Stimulated activated CD4-positive, alpha-beta T cell treated with anti-CD3 and anti-CD28 coated beads, TNF-alpha, amount 100 ng/mL, for 24 hours (primary cell): ENCODE measurements at places on chromosomes 2 and 18.
A peak's percentile ranks its signal among the peaks of the same experiment; 100 is the strongest.

DNA sequence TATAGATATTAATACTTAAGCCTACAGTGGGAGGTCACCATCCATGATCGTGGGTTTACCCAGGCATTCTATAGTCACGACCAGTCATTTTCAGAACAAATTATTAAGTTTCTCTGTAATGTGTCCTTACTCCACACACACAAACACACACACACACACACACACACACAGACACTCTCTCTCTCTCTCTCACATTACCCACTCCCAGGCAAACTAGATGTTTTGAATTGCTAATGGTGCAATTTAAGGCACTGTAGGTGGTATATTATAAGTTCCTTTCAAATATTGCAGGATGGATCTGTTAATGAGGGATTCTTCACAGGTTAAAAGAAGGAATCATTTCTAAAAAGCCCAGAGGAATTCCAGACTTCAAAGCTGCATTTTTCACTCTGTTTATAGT, 657.8 kb downstream of the MBD2 start:
- DNase-seq = no peak

GRCh38 chr2:49807689-49808088, 653.4 kb upstream of the FSHR start:
- no peak for DNase-seq

GRCh38 chr2:43818761-43819160, 19.9 kb downstream of the ABCG5 start:
- DNase-seq = peak; percentile 14

DNA sequence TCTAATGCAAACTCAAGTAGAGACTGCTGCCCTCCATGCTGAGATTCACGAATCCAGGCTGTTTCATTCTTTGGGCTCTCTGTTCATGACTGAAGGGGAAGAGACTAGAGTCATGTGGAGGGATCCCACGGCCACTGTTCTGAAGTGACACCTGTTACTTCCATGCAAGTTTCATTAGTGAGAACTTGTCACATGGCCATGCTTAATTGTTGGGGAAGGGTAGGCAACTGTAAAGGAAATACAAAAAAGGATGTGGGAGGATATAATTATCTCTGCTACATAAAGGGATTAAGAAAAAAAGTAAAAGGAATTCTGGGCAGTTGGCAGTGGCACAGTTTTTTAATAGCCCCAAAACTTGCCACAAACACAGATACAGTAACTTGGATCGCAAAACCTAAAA, 28.0 kb upstream of the PSME4 start:
- DNase-seq = no peak

- no peak for DNase-seq
Measured at GRCh38 chr2:236165842-236166795, 2.1 kb downstream of the GBX2 start.

- no peak for DNase-seq
Measured at GRCh38 chr2:169073963-169074751, 4.8 kb downstream of the DHRS9 start.

DNA sequence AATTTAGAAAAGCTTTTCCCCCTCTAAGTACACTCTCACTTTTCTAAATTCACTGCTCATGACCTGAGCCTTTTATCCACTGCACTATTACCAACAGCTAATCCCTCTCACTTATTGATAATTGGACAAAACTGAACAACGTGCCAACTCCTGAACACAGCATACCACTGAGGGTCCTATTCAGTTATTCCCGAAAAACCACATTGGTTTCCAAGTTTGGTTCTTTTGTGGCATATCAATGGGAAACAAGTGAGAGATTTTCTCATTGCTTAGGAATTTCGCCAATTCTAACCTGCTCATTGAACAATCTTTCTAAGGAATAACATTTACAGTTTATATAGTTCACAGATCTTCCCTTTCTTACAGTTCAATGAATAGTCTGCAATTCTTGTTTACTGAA, 977.4 kb downstream of the TMEM182 start:
- no peak for DNase-seq

GRCh38 chr2:241499146-241499965, 9.0 kb downstream of the STK25 start:
- no peak for DNase-seq

GRCh38 chr18:32368991-32369390, 101.7 kb downstream of the GAREM1 start:
- DNase-seq = no peak

- DNase-seq = no peak
Measured at GRCh38 chr2:149261692-149262091, 68.7 kb upstream of the LYPD6 start.

GRCh38 chr18:56252456-56252855, 385.9 kb downstream of the TXNL1 start:
- no peak for DNase-seq

- no peak for DNase-seq
Measured at GRCh38 chr2:241568726-241569125, 10.2 kb downstream of the BOK start.

GRCh38 chr2:171318463-171318934, 115.3 kb downstream of the METTL8 start:
- no peak for DNase-seq

DNA sequence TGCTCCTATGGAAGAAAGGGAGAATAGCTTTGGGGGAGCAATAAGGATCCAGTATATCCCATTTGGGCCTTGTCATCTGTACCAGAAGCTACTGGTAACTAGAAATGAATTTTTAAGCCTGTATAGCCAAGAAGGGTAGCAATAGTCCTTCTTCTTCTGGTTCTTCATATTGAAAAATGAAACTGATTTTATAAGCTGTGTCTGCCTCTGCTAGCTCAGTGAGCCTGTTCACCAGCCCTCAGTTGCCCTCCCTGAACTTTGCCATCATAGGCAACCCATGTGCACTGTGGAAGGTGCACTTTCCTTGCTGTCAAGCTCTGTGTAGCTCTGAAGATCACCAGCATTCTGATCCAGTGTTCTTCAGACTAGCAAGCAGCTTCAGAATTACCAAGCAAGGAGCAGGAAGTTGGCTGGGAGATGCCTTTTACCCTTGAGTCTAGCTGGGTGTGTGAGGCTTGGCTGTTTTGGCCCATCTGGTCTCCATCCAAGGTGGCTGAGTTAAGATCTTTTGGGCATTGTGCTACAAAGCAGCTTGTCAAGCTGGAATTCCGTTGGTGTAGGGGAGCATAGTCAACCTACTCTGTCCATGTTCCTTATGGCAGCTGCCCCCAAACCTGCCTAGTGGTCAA, 55.8 kb upstream of the MGAT5 start:
- no peak for DNase-seq

- no peak for DNase-seq
Measured at GRCh38 chr2:112137516-112138158, 548 bp upstream of the FBLN7 start.

DNA sequence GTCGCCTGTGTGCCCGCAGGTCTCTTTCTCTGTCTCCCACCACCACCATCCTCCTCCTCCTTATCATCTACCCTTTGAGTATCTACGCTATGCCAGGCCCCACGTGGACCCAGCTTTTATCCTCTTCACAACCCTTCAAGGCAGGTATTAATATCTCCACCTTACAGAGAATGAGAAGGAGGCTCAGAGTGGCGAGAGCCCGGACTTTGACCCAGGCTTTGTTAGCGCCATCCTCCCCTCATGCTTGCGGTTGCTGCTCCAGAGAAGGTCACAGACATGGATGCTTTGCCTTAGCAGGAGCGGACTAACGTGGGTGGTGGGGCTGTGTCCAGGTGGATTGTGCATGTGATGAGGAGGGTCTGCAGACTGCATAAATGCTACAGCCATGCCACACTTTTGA, 119.8 kb downstream of the CELF4 start:
- no peak for DNase-seq

- DNase-seq = no peak
Measured at GRCh38 chr2:181991171-181991885, 5.7 kb downstream of the PPP1R1C start.

DNA sequence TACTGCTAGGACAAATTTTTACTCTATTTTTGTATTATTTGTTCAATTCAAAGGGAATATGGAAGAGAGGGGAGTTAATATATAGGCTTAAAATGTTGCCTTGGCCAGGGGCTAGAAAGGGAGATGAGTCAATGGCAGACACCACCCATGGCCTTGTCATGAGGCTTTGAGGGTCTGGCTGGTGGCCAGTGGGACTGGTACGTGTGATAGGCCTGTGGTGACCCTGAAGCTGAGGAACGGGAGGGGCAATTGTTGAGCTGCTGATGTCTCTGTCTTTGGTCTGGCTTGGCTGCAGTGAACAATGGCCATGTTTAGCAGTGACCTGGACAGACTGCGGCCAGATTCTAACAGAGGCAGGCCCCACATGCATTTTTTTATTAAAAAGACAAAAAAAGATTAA, 18.5 kb downstream of the GKN1 start:
- DNase-seq = no peak

- no peak for DNase-seq
Measured at GRCh38 chr2:214753455-214753854, 56.0 kb downstream of the BARD1 start.
